ENCODE measurements at places on chromosomes 11 and 22.

GRCh38 chr11:62555464-62556107, 9.0 kb upstream of the AHNAK start:
- DNase-seq, result no peak

DNA sequence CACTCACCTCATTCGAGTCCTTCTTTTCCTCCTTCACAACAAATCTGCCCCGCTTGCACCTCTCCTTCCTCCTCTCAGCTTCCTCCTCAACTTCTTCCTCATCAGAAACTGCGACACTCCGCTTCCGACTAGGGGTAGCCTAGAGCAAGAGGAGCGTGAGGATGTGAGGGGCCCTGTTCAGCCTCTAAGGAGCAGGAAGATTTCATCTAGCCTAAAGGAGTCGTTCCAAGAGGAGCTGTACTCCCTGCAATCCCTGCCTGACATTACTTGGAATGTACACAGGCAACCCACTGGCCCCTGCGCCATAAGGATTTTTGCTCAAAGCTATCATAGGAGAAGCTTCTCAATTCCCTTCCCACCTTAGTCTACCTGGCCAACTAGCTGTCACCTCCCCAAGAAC, 34.5 kb downstream of the MORC2 start:
- no peak for DNase-seq

DNA sequence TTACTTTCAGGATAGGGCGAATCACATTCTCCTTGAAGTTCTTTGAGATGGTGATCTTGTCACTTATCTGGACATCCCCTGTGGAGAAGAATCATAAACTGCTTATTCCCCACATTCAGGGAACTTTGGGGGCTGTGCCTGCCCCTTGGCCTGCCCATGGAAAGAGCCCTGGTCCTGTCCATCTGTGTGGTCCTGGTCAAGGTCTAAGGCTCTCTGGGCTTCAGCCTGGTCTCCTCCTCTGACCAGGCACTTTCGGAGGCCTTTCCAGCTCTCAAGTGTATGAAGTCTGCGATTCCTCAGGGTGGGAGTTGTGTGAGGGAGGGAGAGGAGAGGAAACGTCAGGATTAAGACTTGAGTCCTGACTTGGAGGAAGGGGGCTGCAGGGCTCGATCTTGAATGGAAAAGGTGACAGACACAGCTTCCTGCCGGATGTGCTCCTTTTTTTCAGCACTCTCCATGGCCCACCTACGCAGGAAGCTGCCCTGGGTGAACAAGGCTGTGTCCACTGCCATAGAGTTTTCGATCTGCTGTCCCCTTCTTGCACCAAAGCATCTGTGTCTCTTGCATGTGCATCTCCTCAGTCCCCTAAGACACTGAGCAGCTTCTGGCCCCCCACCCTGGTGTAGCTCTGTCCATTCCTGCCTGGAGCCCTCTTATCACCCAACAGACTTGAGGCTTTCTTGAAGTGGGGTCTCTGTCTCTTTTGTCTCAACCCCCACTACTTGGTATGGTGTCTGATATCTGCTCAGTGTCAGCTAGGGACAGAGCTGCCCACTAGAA, 50.8 kb upstream of the PHOX2A start:
- DNase-seq, result no peak

GRCh38 chr11:118238929-118239328, 13.2 kb downstream of the MPZL3 start:
- DNase-seq, result no peak

- no peak for DNase-seq
Measured at GRCh38 chr11:117202386-117203068, 3.4 kb downstream of the TAGLN start.

Data from iPS DF 6.9 (cell line).